ENCODE measurements at places on chromosomes 4 and X.

DNA sequence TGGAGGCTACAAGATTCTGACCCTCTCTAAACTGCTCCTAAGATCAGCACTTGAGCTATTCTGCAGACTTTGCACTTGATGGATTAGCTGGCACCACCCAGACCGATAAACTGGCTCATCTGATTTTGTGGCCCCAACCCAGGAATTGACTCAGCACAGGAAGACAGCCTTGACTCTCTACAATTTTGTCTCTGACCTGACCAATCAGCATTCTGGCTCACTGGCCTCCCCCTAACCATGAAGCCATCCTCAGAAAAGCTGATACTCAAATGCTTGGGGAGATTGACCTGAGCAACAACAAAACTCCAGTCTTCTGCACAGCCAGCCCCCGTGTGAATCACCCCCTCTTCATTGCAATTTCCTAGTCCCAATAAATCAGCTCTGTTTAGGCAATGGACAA is 195.4 kb upstream of the PPP1R2C start:
- no peak for DNase-seq

DNA sequence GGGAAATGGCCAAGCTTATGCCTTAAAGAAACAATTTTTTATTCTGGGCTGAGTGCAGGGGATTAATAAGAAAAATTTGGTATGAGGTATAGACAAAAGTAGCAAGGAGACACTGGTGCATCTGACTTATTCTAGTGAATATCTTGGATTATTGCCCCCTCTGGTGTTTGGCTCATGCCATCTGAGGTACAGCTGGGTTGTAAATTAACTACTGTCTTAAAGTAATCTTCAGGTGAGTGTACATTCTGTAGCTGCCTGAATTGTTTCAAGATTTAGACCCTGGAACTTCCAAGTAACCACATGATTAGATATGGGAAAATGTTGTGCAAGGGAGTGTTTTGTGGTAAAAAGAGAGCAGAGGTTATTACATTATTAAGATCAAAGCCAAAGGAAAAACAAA is 988.7 kb downstream of the FAM133A start:
- no peak for DNase-seq

GRCh38 chr4:107248571-107248970 is 212.5 kb upstream of the DKK2 start:
- DNase-seq: no peak

DNA sequence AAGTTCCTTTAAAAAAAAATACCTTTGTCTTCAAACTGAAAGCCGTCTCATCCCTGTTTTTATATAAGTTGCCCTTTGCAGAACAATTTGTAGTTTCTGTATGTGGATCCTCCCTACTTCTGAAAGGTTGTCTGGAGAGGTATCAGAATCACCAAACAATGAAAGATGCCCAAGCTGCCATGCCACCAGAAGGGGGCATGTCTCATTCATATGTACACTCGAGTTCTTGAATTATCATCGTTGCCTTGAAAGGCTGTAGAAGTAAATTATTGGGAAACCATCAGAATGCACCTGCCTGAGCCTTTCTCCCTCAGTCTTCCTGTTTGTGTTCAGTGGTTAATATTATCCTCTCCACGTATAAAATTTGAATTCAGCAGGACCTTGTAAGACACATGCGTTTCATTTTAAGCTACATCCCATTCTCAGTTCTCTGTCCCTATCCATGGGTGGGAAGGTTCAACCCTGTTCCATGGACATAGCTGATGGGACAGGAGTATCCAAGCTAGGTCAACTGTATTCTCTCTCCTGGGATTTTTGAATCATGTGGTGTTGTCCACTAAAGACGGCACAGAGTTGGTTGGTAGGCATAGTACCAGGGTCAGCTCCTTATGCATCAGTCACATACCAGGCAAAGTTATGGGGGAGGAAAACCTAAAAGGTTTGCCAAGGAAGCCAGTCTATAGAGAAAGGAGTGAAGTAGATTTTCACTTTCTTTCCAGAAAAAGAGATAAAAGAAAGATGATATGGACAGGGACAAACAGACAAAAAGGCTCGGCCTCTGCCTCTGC is 24.0 kb downstream of the GALNT7 start:
- DNase-seq: no peak

DNA sequence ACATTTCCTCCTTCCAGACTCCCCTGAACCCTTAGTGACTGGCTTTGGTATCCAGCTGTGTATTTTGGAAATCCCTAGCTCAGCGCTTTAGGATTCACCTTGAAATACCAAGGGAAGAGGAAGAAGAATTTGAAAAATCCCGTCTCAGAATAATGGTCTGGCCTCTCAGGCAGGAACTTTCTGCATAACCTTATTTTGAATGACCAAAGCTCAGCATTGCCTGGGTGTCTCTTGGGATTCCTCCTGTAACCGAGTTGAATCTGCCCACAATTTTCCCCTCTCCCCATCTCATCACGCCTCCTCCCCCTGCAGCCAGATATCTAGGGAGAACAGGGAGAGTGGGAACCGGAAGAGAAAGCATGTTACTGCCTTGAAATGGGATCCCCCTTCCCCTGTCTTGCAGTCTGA is 116.2 kb downstream of the SMIM20 start:
- DNase-seq: no peak

GRCh38 chrX:148960060-148960459 is 459.6 kb downstream of the AFF2 start:
- no peak for DNase-seq

DNA sequence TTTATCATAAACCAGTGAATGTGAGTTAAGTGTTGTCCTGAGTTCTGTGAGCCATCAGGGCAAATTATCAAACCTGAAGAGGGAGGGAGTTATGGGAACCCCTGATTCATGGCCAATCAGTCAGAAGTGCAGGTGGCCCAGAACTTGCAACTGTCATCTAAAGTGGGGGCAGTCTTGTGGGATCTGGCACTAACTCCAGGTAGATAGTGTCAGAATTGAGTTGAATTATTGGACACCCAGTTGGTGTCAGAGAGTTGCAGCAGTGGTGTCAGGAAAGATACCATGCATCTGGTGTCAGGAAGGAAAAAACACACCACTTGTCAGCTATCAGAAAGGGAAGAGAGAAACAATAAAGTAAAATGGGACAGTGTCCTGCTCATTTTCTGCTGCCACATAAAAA is 8.4 kb downstream of the CORIN start:
- no peak for DNase-seq
